Hippocampal formation (tissue), 2 donors: ENCODE measurements at places on chromosomes 2 and 18.

DNA sequence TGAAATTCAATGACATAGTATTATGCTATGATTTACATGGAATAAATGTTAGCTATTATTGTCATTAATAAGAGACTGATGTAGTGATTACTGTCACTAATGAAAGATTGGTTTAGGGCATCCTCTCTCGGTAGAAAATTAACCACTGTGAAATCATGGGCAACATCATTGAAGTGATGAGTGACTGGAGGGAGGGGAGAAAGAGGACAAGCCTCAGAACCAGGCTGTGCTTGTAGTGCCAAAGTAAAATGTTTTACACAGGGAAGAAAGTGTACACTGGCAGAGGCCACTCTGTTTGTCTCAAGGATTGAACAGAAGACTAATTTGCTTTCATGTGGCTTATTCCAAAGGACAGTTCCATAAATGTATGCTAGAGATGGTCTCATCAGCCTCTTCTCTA, 456.2 kb upstream of the TCF4 start:
- DNase-seq = peak; percentile 48

DNA sequence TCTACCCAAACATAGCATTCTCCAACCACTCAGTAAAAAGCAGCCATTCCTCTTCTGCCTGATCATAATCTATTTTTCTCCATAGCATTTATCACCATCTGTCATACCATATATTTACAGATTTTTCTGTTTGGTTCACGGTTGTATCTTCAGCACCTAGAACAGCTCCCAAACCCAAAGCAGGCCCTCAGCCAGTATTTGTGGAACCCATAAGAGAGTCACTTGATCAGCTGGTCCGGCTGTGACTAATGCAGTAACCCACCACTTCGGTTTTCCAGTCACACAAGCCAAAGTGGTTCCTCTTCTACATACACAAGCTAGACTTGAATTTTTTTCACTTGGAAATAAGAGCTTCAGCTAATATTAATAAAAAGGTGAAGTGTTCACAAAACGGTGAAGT, 511.6 kb upstream of the CELF4 start:
- no peak for DNase-seq

- no peak for DNase-seq
Observed at GRCh38 chr2:142944264-142944663, 66.8 kb downstream of the KYNU start.

DNA sequence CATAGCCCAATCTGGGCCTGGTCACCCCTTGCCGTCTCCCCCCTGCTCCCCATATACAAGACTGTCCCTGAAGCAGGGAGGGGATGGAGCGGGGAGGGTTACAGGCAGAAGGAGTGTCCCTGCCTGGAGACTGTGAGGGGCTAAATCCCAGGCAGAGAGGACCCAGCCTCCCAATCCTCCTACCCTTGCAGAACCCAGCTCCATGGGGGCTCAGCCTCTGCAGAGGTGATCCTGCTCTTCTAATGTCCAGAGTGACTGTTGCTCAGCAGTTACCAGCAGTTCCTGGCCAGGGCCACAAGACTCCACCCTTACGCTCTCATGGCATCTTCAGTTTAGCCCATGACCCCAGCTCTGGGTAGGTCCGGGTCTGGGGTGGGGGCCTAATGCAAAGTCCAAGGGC, 58.1 kb downstream of the COA5 start:
- DNase-seq = no peak

GRCh38 chr2:144659731-144660275, 139.9 kb upstream of the ZEB2 start:
- DNase-seq = no peak

- DNase-seq = no peak
Observed at GRCh38 chr2:217331523-217332416, 471.9 kb upstream of the TNP1 start.

DNA sequence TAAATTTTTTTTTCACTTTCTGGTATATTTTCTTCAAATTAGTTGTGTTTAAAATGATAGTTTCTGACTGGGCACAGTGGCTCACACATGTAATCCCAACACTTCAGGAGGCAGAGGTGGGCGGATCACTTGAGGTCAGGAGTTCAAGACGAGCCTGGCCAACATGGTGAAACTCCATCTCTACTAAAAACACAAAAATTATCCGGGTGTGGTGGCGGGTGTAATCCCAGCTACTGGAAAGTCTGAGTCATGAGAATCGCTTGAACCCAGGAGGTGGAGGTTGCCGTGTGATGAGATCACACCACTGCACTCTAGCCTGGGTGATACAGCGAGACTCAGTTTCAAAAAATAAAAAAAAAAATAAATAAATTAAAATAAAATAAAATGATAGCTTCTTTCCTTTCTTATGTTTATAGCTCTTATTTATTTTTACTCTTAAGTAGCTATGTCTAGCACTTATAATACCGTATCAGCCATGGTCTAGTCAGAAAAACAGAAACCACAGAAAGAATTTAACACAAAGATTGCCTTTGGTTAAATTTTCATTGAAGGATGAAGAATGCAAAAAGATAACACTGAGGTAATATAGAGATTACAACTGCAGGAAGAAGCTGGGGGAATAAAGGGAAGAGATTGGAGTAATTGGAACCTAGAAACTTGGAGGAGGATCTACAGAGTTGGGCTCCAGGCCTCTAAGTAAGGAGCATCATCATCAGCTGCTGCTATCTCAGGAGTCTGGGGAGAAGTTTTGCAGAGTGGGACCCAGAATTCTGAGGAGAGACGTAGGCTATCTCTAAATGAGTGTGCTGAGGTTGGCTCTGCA, 54.7 kb upstream of the MBOAT2 start:
- no peak for DNase-seq

DNA sequence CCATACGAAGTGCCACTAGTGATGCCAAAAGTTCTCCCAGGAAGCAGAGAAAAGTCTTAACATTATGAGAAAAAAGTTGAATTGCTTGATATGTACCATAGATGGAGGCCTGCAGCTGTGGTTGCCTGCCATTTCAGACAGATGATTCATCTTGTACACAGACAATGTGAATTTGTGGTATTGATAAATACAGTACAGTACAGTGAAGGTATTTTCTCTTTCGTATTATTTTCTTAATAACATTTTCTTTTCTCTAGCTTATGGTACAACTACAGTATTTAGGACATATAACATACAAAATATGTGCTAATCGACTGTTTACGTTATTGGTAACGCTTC, 33.6 kb upstream of the VWC2L start:
- DNase-seq = no peak

DNA sequence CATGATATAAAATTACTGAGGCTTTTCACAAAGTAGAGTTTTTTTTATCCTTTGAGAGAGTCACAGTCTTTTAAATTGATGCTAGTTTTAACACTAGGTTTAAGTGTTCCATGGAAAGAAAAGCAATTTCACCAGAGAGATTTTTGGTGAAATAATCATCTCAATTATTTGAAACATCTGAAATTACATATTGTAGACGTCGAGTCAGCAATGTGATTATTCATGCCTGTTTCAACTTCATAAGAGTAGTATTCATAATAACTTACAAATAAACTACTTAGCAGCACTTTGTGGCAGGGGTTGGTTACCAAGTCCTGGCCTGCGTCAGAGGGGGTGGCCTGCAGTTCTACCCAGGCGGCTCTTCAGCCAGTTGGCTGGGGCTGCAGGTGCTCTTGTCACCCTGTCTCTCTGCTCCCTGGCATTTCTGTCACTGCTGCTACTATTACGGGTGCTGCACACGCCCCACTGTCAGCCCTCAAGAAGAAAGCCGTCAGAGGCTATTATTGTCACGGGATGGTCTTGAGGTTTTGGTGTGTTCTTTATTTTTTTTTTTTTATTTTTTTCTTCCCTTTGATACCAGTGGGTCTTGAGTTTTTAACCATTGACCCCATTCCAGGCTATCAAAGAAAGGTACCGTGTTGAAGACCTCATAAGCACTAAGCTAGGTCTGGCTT, 50.4 kb downstream of the MALT1 start:
- DNase-seq = no peak

DNA sequence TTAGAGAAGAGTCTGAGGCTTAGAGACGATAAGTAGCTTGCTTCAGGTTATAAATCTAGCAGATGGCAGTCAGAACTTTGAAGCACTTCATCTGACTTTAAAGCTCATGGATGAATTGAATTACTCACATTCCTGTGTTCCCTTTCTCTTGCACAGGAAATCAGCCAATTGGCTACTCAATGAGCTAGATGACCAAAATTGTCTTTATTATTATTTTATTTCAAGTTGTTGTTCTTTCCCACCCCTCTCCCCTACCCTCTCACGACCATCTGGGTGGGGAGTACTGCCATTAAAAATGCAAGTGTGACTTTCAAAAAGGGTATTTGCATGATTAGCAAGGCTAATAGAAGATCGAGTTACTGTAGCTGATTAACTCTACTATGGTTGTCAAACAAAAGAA, 491.1 kb downstream of the NR4A2 start:
- no peak for DNase-seq

DNA sequence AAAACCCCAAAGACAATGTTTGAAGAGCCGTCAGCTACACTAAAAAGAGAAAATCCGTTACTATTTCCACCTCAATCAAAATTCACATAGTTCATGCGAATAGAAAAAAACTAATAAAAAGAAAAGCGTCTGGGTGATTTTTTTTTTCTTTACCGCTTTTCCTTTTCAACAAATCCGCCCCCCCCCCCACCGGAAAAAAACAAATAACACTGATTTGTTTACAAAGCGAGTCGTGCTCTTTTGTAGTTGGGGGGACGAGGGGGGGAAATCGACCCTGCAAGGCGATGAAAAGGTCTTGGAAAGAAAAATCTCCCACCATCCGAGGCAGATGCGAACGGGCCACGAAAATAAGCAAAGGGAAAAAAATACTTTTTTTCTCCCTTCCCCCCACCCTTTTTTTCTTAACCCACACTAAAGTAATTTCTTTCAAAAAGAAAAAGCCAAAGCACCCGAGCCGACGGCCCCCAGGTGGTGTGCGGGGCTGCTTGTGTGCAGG, 638 bp downstream of the ZNF521 start:
- no peak for DNase-seq

- peak; percentile 82 for DNase-seq
Observed at GRCh38 chr18:55385770-55386169, 202.2 kb downstream of the TCF4 start.

GRCh38 chr2:37625796-37626571, 45.5 kb downstream of the CDC42EP3 start:
- no peak for DNase-seq

GRCh38 chr2:10300997-10301940, 1.4 kb upstream of the HPCAL1 start:
- no peak for DNase-seq

DNA sequence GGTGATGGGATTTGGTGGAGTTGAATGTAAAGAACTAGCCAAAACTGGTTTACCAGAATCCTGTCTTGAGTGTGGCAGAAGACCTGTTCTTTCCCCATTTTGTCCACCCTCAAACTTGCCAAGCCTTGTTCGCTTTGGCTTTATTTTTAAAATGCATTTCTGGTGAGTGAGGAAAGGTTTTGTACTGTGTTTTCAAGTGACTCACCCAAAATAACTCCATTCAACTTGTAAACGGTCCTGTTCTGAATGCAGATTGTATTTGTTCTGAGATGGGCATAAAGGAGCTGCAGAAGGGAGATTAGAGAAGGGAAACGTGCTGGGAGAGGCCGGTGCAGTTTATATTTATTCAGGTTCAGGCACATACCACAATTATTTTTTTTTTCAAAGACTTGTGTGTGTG, 5.3 kb upstream of the ITPRID2 start:
- no peak for DNase-seq
